Caco-2 (cell line): ENCODE measurements at places on chromosomes 7 and 10. TPM values are rescaled to one million over a fixed set of nuclear protein-coding genes. Genes with fewer than 3 reads are reported as not detected.

DNA sequence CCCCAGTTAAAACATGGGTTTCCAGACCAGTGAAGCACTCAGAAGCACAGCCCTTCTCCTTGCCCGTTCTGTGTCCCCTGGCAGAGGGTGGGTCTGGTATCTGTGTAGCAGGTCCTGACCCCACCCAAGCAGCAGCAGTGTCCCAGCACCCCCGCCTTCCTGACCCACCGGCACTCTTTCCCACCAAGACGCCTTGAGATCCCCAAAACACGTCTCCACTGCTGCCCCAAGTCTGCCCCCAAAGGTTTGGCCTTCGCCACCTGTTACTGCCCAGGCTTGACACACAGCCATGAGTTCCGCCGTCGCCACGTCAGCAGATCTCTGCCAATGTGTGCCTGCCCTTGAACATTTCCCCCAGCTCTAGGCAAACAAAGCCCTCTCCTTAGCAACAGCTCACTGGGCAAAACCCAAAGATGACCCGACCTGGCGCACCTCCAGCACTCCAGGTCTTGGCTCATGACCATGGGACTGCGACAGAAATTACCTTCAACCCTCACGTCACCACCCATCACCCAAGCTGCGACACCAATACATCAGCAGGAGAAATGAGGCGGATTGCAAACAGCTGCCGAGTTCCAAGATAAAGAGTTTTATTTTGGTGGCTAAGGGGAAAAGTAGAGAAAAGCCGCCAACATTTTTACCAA is 75.6 kb downstream of the CTBP2 start:
- no peak for DNase-seq

WDR91 gene
- total RNA-seq, result 11.5 and 12.6 TPM in 2 replicates

DNA sequence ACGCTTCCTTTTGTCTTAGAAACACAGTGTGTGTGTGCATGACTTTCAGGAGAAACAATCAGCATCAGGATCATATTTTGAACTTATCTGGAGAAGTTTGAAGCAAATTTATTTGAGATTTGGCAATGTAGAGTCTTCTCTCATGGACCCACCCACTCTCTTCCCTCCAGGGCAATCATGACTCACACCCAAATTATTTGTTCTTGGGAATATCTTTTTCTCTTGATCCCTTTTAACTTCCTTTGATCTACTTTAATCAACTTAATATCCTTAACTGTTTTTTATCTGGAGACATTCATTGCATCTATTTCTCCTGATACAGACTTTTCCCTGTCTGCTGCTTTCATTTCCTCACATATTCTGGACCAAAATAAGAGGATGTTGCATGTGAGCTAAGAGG is 1174.3 kb downstream of the GATA3 start:
- no peak for DNase-seq

DNA sequence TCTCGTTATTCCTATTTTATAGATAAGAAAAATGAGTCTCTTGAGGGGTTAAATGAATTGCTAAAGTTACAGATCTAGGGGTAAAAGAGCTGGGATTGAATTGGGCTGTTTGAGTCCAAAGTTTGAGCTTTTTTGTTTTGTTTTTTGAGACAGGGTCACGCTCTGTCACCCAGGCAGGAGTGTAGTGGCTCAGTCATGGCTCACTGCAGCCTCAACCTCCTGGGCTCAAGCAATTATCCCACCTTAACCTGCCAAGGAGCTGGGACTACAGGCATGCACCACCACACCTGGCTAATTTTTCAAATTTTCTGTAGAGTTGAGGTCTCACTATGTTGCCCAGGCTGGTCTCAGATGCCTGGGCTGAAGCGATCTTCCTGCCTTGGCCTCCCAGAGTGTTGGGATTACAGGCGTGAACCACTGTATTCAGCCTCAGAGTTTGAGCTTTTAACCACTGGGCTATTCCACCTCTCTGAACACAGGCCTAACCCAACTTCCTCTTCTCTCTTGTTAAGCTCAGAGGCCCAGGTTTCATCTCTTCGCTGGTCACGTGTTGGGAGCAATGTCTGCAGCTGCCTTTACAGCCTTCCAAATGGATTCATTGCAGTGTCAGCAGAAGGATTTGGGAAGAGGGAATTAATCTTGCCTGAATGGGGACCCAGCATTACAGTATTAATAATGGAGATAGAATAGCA is 8.0 kb downstream of the SUFU start:
- no peak for DNase-seq

GRM8 gene
- total RNA-seq, result not detected in 2 replicates

GRCh38 chr7:102918845-102919244 is 6.0 kb downstream of the LRRC17 start:
- no peak for DNase-seq

DNA sequence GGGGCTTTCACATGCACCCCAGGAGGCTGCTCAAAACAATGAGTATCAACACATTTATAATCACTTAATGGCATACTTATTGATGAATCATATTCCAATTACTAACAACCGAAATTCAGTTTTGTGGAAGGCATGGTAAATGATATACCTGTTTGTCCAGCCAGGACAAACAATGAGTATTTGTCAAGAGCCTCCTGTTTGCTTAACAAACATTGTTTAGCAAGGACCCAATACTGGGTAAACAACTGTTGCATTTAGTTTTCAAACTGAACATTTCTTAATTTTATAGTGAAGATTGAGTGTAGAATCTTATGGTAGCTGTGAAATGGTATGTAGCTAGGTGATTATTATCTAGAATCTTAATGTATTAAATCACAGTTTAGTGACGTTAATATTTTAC is 473.7 kb downstream of the ATRNL1 start:
- no peak for DNase-seq

- no peak for DNase-seq
Observed at GRCh38 chr7:52940481-52940880, 95.0 kb upstream of the POM121L12 start.

DNA sequence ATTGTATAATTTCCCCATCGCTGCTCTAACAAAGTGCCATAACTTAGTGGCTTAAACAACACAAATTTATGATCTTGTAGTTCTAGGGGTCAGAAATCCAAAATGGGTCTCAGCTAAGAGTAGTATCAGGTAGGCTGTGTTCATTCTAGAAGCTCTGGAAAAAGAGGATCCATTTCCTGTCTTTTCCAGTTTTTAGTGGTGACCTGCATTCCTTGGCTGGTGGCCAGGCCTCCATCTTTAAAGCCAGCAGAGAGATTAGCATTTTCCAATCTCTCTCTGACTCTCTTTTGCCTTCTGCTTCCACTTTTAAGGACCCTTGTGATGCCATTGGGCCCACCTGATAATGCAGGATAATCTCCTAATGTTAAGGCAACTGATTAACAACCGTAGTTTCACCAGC is 41.0 kb upstream of the C10orf120 start:
- no peak for DNase-seq

- no peak for DNase-seq
Observed at GRCh38 chr7:18846765-18847215, 270.6 kb downstream of the TWIST1 start.

- DNase-seq, result peak; percentile 53
Observed at GRCh38 chr7:33807779-33808482, 97.4 kb upstream of the BMPER start.

DNA sequence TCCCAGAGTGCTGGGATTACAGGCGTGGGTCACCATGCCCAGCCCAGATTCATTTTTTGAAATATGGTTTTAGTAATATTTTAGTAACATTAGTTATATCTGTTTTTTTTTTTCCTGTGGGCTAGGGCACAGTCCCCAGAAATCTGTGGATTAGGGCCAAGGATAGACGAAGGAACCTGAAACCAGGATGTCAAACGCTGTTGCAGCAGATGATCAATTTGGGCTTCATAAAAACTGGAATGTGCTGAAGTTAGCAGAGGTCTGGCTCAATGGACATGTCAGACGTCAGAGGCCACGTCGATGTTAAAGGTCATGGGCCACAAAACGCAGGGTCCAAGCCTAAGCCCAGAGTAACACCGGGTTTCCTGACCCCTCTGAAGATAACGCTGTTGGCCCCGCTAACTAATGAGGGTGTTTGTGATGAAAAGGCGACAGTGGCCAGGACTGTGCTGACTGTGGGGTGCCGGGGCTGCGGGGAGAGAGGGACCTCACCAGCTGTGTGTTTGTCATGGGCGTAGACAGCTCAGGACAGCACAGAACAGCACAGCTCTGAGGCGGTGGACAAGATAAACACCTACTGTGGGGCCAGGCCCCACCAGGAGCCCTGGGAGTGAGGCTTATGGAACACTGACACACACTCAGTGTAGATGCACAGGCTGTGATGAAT is 23.8 kb upstream of the GTPBP4 start:
- DNase-seq, result no peak
